Hematopoietic multipotent progenitor cell treated with erythropoietin and hydrocortisone succinate and interleukin-3 and kit ligand, for 15 days (in vitro differentiated cells): ENCODE measurements at places on chromosomes 6 and 20.

- DNase-seq = no peak
Observed at GRCh38 chr6:24744911-24745310, 26.0 kb upstream of the C6orf62 start.

DNA sequence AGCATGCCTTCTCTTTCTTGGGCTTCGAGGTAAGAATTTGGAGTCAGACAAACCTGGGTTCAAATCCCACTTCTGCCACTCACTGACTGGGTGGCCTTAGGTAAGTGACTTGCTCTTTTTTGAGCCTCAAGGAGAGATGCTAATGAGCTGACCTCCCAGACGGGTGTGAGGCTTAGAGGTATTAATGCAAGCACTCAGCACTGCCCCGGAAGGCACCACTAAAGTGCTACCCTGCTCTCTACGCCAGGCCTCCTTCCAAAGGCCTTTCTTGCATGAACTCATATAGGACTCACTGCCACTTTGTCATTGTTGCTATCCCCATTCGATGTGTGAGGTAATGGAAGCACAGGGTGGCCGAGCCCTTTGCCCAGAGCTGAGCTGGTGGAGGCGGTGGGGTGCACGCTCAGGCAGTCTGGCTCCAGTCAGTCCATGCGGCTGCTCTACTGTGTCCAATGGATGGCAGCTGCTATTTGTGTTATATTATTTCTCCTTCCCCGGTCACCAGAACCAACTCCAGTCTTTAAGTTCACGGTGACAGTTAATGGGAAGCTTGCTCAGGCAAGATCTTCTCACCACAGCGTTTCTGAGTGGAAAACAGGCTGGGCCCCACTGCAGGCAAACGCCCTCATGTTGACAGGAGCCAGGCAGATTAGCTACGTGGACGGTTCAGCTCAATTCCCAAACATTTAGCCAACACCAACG, 55.2 kb upstream of the MLN start:
- no peak for DNase-seq

DNA sequence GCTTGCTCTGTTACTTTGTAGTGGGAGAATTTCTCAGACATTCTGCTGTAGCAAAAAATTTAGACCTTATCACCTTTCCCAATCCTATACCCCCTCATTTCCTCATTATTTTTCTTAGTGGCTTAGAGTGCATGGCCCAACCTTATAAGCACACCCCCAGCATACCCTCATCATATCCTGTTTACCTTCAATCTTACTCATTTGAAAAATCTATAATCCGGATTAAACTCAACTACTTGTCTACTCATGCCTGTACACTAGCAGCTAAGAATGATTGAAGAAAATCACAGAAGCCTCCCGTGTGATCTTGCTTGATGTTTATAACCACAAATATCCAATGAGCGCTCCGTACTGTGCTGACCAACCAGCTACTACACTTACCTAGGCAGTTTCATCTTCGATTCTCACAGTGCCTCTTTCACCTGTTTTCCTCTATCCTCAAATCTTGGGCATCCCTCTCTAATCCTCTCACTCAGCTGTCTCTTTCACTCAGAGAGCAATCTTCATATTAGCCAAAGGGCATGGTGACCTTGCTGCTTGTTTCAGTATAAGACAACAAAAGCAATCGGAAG, 36.6 kb downstream of the AIG1 start:
- DNase-seq = no peak

DNA sequence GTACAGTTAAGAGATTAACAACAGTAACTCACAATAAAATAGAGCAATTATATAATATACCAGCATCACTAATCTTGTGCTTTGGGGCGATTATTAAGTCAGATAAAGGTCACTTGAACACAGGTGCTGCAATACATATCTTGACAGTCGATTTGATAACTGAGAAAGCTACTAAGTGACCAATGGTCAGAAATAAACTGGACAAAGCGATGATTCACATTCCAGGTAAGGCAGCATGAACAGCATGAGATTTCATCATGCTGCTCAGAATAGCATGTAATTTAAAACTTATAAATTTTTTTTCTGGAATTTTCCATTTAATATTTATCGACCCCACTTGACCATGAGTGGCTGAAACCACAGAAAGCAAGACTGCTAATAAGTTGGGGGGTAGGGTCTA, 15.9 kb upstream of the ADGRF5 start:
- no peak for DNase-seq

DNA sequence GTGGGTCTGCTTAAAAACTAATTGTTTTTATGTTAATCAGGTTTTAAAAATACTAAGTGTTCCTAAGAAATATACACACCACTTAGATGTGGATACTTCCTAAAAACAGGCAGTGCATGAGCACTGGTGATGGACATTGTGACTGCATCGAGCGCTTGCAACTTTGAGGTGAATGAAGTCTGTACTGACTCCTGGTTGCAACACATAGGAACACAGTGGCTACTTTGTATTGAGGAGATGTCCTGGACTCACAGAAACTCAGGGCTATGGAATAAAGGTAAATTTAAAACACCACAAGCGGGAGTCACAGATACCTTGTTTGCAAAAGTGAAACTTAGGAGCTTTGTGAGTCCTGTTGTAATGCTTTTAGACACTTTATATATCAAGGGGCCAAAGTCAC, 55.6 kb upstream of the POLR1H start:
- no peak for DNase-seq

- no peak for DNase-seq
Observed at GRCh38 chr6:167470101-167470835, 145.4 kb downstream of the TTLL2 start.

DNA sequence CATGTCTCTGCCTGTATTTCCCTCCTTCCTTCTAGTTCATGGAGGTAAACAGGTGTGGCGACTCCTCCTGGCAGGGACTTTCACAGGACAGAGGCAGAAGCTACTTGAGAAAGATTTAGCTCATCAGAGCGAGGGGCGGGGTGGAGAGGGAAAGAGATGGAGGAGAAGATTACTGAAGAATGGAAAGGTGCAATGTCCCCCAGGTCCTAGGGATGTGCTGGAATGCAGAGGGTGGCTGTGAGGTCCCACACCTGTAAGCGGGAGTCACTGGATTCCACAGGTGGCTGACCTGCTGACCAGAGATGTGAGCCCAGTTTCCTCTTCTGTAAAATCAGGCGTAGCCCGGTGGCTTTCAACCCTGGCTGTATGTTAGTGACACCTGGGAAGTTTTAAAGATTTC, 199.2 kb upstream of the SULF2 start:
- DNase-seq = no peak

DNA sequence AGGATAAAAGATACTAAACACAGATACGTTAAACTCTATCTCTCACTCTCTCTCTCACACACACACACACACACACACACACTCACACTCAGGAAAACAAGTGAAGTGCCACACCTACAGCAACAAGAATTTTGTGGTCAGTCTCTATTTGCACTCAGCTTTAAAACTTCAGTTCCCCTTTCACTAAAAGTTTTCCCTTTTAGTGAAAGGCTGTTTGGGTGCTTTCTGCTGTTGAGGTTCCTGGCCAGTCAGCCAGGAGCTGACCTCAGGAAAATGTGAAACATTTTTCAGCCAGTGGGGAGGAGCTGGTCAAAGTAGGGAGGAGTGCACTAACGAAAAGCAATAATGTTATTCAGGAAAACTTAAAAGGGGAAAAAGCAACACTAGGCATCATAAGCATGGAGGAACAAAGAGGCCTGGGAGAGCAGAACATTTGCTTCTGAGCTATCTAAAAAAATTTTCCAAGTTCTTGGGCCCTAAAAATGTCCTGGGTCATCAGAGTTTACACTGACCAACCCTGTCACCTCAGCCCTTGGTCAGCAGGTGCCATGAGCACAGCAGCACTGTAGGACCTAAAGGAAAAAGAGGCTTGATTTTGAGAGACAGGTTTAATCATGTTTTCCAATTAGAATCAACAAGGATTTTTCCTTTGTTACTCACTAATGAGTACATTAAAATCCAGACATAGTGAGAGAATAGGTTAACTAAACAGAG, 30.7 kb upstream of the NT5E start:
- no peak for DNase-seq
